ENCODE measurements at places on chromosomes 11 and 22. TPM values are rescaled to one million over a fixed set of nuclear protein-coding genes. Genes with fewer than 3 reads are reported as not detected.
A peak's percentile ranks its signal among the peaks of the same experiment; 100 is the strongest.

DAGLA gene
- total RNA-seq = 4.7 TPM

GLB1L3 gene
- total RNA-seq = 0.75 TPM

GRCh38 chr11:103851166-103851651, 185.2 kb upstream of the DDI1 start:
- DNase-seq = peak; percentile 44

DNA sequence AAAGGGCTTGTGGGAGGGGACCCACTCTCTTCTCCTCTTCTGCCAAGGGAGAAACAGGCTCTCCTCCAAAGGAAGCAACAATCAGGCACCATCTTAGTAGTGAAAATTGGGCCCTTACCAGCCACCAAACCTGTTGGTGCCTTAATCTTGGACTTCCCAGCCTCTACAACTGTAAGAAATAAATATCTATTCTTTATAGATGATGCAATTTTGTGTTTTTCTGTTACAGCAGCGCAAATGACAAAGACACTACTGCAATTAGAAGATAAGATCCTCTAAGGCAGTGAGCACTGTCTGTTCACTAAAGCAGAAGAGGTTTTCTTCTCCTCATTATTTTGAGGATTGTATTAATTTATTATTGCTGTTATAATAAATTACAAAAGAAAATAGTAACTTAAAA, 691.4 kb upstream of the CCDC179 start:
- DNase-seq = no peak

GRCh38 chr11:13054278-13054677, 45.2 kb downstream of the RASSF10 start:
- DNase-seq = no peak

GRCh38 chr22:25898707-25899365, 156.8 kb downstream of the MYO18B start:
- no peak for DNase-seq

DNA sequence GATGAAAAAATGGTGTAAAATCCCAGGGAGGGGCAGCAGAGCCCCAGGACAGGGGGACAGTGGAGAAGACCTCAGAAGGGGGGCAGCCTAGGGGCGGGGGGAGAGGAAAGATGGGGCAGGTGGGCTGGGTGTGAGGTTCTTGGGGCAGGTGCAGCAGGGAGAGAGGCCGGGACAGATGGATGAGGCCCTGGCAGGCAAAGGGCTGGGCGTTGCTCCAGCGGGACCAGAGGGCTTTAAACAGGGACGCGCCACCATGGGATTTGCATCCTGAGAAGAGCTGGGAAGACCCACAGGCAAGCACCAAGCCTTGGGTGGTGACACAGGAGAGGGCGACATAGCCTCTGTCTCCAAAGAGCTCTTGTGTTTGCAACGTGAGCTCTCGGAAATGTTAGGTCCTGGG, 1342.8 kb downstream of the TBC1D22A start:
- no peak for DNase-seq

DNA sequence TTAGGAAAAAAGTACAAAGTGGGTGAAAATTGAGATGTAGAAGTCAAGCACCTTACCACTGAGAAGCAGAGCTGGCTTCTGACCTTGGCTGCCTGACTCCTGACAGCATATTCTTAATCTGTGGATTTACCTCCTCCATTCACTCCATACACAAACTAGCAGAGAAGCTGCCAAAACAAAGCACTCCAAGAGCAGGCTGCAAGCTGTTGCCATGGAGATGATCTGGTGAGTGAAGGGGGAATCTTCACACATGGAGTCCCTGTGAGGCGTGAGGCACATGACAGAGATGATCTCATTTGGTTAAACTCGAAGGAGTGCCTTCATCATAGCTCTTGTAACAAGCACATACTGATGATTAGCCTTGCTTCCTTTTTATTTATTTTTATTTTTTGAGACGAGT, 16.1 kb downstream of the COMMD9 start:
- DNase-seq = no peak
